COLO829 (cell line): ENCODE measurements at places on chromosomes 6 and 20.

GRCh38 chr6:130431346-130431852 lies 65.6 kb downstream of the TMEM200A start:
- no peak for DNase-seq

GRCh38 chr6:111238464-111239119 lies 151.3 kb downstream of the SLC16A10 start:
- no peak for DNase-seq

GRCh38 chr6:53756396-53756795 lies 38.4 kb upstream of the LRRC1 start:
- DNase-seq = no peak

- no peak for DNase-seq
These were observed 2.8 kb downstream of the EBF4 start for GRCh38 chr20:2695206-2695983.

GRCh38 chr20:45467861-45468260 lies 1.7 kb upstream of the WFDC2 start:
- DNase-seq = no peak

DNA sequence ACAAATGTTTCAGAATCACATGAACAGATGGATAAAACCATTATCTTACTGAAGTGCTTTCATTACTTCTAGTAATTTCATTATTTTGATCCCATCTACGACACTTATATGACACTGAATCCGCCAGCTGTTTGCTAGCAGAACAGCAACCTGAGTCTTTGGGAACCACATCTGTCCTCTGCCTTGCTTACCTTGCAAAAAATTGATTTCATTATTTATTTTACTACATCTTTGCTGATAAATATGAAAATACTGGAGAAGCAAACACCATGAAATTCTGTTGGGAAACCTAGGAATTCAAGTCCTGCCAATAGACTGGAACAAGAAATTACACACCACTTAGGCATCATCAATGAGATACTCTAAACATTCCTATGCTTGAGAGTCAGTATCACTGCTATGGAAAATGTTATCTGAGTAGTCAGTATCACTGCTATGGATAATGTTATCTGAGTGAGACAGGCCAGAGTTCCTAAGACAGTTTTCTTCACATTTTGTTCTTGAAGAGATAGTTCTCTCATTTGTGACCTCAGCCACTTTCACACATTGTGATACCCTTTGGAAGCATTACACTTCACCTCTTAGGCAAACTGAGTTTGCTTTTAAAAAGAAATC lies 91.9 kb downstream of the PDE10A start:
- DNase-seq = no peak

GRCh38 chr6:39841291-39841690 lies 49.1 kb downstream of the DAAM2 start:
- DNase-seq = no peak
